GOT3 (cell line): ENCODE measurements at places on chromosomes 7 and 10.

GRCh38 chr7:158255156-158255555, 332.5 kb downstream of the PTPRN2 start:
- DNase-seq = no peak

DNA sequence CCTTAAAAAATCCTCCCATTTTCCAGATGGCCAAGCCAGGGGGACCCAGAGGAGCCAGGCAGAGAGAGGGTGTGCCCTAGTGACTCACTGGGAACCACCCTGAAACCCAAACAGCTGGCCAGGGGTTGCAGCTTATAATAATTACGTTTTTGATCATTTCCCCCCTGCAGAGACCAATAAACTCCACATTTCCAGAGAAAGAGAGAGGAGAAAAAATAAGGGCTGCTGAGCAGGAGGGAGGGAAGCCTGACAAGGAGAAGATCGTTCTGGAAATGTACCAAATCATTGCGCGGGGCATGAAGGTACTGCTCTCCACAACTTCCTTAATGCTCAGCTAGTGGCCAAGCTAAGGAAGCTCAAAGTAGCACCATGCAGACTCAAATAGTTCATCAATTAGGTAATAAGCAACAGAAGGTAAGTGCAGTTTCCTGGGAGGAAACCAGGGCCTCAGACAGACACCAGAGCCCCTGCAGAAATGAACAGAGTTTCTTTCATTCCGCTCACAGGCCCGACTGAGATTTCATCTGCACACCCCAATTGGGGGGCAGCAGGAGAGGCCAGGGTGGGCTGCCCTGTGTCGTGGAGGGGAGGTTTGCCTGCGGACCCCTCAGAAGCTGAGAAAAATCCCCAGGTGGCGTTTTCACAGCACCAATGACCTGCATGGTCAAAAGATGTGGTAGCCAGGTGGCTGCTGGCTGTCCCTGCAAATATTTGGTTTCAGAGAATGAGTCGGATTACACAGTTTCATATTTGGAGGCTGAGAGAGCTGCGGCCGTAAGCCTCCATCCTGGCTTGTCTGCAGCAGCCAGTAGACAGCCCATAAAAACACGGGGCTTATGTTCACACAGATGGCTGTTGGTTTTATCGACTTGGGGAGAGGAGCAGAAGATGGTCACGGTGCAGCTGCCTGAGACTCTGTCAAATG, 153.2 kb upstream of the LYZL2 start:
- DNase-seq = no peak

GRCh38 chr7:84847790-84848189, 339.1 kb downstream of the SEMA3D start:
- DNase-seq = no peak

GRCh38 chr7:157856873-157857577, 520.2 kb downstream of the DNAJB6 start:
- DNase-seq = no peak

GRCh38 chr7:82273886-82274285, 169.7 kb downstream of the CACNA2D1 start:
- no peak for DNase-seq
